ENCODE measurements at places on chromosomes 12 and 14.

DNA sequence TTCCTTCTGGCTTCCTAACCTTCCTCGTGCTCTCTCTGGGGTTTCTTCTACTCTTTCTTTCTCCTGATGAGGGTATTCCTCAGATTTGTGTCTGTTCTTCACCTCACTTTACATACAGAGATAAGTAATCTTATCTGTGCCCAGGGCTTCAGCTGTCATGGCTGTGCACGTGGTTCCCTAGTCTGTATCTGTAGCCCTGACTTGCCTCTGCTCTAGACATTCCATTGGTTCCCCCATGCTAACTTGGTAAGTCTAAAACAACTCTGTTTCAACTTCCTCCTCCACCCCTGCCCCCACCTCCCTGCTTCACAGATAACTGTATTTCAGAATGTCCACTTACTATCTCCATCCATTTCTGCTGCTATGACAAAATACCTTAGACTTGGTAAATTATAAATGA is 10.8 kb downstream of the DIP2B start:
- DNase-seq = no peak

DNA sequence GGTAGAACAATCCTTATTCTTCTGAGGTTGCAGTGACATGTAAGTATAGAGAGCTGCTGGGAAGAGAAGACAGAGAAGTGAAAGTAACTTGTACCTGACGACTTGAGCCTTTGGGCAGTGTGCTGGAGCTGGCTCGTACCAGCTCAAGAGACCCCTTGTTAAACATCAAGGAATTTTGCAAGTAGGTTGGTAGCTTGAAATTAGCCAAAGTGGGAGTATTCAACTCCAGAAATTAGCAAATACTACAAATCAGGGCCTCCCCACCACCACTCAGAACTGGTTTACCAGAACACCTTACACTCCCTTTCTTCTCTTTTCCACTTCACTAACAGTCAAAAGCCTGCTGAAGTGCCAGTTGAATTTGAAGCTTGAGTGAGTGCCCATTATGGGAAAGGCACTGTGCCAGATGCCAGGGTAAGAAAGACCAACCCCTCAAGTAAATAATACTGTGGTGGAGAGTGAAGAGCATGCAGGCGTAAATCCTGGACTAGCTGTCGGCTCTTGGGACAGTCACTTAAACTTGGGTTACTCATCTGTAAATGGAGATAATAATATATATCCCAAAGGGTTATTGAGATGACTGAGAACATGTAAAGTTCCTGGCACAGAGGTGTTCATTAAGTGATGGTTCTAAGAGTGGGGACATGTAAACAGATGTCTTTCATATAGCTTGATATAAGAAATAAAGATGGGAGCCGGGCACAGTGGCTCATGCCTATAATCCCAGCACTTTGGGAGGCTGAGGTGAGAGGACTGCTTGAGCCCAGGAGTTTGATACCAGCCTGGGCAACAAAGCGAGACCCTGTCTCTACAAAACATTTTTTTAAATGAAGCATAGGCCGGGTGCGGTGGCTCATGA is 27.0 kb upstream of the EID3 start:
- no peak for DNase-seq

DNA sequence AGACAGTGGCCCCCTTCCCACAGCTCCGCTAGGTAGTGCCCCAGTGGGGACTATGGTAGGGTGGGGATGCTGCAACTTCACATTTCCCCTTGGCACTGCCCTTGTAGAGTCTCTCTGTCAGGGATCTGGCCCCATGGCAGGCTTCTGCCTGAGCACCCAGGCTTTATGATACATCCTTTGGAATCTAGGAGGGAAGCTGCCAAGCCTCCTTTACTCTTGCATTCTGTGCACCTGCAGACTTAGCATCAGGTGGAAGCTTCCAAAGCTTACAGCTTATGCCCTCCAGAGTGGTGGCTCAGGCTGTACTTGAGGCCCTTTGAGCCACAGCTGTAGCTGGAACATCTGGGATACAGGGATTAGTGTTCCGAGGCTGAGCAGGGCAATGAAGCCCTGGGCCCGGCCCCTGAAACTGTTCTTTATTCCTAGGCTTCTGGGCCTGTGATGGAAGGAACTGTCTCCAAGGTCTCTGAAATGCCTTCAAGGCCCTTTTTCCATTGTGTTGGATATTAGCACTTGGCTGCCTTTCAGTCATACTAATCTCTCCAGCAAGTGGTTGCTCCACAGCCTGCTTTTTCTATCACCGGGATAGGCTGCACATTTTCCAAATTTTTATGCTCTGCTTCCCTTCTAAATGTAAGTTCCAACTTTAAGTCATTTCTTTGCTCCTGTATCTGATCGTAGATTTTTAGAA is 22.2 kb upstream of the OR6J1 start:
- DNase-seq = no peak

DNA sequence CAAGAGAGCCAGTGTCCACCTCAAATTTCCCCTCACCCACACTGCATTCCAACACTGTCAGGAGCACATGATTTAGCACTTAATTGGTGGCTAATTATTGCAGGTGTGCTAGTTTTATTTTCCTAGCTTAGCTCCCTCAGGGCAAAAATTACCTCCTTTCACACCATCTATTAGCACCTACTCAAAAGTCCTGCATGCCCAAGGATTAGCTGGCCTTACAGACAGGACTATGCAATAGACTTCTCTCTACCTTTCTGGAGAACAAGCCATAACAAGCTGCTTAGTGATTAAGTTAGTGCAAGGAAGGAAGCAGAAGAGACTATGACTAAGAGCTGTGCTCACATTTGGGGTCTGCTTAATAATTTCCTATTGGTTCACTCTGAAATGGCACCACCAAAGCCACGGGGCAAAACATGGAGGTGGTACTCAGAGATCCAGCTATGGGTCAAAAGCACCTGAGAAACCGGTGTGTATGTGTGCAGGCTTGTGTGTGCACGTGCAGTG is 69.5 kb downstream of the STON2 start:
- no peak for DNase-seq

DNA sequence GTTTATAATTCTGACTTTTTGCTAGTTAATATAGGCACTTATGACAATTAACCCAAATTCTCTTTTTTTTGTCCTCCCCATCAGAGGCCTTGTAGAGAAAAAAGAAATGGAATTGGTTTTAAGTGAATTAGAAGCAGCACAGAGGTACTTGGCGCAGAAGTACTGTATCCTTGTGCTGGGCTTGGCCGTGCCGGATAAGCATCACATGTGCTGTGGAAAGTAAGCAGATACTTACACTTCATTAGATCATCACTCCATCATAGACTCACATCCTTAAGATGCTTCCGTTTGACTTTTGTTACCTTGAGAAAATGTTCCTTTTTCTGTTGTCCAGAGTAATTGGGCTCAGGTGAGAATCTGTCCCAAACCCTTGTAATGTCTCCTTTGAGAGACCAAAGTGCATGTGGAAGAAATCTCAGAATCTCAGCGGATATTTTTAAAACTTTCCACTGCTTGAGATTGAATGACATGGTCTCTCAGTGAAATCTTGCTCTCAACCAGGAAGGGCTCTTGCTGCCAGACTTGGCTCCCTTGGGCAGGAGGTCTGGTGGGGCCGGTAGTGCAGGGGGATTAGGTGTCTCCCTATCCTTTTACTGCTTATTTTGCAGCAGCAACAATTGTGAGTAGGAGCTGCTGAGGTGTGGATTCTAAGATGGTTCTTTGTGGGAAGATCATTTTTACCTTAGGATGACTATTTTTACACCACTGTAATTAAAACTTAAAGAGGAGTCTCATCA is 24.8 kb downstream of the PPP1R36 start:
- DNase-seq = no peak

- DNase-seq = no peak
Observed at GRCh38 chr12:45200491-45201043, 15.3 kb upstream of the ANO6 start.

- DNase-seq = no peak
Observed at GRCh38 chr12:87920139-87920538, 109.1 kb downstream of the C12orf50 start.

DNA sequence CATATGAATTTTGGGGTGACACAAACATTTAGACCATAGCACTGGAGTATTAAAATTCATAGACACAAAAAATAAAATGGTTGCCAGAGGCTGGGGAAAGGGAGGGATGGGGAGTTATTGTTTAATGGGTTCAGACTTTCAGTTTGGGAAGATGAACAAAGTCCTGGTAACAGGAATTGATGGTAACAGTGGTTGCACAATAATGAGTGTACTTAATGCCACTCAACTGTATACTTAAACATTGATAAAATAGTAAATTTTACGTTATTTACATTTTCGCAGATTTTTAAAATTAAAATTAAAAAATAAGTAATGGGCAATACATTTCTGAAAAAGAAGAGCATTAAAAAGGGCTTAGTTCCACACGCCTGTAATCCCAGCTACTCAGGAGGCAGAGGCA is 35.6 kb upstream of the USP15 start:
- no peak for DNase-seq

DNA sequence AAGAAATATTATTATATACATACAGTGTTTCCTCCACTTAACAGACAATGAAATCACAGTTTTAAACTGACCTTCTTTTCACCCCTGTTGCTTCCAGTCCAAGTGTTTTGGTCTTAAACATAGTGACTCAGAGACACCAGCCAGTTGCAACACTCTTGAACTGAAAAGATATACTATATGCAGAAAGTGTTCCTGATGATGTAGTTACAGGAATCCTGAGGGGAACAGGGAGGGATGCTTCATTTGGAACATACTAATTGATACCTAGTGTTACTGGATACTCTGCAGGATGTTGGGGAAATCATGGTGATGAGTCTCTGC is 420.8 kb downstream of the CCDC91 start:
- no peak for DNase-seq

- no peak for DNase-seq
Observed at GRCh38 chr12:91951571-91951970, 194.1 kb downstream of the BTG1 start.

- no peak for DNase-seq
Observed at GRCh38 chr12:119235197-119235751, 56.5 kb downstream of the HSPB8 start.

DNA sequence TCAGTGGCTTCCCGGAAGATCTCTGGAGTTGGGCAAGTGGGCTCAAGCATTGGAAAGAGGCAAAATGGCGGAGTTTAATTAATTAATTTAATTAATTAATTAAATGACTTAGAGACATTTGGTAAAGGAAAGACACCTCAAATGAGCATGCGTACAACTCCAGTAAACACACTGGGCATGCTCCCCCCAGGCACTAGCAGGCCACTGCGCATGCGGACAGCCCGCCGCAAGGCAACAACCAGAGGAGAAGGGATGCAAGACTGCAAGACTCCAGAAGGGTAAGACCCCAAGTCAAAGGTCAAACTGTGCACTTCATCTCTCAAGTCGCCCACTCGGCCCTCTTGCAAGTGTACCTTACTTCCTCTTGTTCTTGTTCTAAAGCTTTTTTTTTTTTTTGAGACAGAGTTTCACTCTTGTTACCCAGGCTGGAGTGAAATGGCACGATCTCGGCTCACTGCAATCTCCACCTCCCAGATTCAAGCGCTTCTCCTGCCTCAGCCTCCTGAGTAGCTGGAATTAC is 57.8 kb upstream of the PSMC1 start:
- DNase-seq = no peak

DNA sequence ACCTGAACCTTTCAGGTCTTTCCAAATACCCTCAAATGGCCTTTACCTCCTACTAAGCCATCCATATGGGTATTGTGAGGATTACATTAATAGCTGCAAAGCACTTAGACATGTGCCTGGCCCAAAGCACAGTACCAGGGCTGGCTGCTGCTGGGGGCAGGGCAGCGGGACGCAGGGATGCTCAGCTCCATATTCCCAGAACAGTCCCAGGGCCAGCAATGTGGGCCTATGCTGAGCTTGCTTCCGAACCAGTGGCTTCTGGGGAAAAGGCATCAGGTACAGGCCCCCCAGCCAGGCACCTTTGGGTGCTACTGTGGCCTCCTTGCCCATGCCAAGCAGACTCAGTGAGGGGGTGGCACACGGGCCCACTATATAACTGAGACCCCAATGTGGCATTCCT is 10.4 kb downstream of the ACTN1 start:
- DNase-seq = no peak

DNA sequence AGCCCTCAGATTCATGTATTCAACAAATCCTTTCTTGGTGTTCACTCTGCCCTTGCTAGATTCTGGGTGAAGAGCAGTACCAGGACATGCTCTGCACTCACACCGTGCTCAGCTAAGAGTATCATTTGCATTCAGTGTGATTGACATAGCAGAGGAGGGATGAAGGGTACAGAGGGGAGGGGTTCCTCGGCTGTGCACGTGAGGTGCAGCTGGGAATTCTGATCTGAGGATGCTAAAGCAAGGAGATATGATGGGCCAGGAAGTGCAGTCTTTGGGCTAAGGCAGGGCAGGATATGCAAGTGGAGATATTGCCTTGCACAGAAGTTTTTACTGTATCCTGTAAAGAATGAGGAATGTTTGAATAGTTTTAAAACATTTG is 108.6 kb downstream of the FGD4 start:
- no peak for DNase-seq

- DNase-seq = no peak
Observed at GRCh38 chr12:48292040-48292439, 58.7 kb downstream of the ZNF641 start.

DNA sequence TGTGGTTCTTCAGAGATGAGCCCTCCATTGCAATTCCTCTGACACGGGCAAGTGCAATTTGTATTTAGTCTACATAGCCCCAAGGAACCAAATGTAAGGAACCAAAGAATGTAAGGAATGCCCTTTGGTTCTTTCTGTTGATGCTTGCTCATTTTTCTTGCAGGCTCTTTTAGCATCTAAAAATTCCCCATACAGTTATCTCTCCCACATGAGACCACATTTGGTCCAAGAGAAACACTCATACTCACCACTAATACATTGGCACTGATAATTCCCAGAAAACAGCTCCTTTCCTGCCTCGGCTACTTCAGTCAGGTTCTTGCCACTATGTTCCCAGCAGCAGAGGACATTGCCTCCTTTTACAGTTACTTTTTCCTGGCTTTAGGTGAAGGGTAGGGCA is 332.6 kb downstream of the AEBP2 start:
- no peak for DNase-seq

DNA sequence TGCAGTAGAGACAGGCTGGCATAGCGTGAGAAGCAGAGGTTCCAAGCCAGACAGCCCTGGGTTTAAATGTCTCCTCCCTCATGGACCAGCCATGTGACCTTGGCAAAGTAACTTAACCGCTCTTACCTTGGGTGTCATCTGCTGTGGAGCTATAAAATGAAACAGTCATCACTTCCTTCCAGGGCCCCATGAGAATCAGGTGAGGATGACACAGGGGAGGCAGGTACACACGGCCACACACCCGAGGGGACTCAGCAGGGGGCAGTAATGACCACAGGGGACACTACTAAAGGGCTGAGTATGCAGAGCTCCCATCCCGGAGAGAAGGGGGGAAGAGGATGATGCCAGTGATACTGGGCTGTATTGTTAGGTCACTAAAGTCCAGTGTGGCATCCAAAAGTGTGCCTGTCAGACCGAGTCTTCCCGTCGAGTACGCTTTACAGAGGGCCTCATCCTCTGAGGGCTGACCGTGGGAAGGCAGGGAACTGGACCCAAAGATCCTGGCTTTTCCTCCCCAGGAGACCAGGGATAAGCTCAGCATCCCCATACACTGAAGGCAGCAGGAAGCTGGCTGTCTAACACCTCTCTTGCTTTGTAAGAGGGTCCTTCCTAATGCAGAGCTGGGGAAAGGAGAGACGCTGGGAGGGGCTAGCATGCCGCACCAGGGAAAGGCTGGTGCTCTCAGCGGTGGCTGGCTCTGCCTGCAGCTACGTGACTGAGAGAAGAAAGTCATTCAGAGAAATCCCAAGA is 94.2 kb downstream of the SINHCAF start:
- no peak for DNase-seq

Data from HTR-8/SVneo (cell line).